Osteocyte (in vitro differentiated cells): ENCODE measurements at places on chromosomes 11 and 22. TPM values are rescaled to one million over a fixed set of nuclear protein-coding genes. Genes with fewer than 3 reads are reported as not detected.

DNA sequence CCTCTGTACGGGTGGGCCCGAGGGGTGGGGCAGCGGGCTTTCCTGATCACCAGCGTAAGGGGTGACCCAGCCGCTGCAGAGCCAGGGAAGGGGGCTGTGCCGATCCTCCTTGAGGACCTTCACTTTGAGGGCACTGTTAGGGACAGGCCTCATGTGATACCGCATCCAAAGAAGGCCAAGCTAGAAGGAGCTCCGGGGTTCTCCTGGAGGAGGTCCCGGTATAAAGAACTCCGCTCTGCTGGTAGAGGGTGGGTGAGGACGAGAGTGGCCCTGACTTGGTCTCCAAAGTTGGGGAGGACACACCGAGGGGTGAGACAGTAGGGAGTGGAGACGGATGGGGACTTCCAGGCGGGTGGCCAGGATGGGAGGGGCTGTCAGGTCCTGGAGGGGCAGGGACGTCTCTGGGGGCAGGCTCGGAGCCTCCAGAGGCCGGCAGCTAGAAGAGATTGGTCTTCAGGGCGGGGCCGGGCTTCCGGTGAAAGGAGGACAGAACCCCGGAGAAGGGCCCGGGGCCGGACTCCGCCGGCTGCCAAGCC lies 4.6 kb downstream of the PHOX2A start:
- no peak for DNase-seq

DNA sequence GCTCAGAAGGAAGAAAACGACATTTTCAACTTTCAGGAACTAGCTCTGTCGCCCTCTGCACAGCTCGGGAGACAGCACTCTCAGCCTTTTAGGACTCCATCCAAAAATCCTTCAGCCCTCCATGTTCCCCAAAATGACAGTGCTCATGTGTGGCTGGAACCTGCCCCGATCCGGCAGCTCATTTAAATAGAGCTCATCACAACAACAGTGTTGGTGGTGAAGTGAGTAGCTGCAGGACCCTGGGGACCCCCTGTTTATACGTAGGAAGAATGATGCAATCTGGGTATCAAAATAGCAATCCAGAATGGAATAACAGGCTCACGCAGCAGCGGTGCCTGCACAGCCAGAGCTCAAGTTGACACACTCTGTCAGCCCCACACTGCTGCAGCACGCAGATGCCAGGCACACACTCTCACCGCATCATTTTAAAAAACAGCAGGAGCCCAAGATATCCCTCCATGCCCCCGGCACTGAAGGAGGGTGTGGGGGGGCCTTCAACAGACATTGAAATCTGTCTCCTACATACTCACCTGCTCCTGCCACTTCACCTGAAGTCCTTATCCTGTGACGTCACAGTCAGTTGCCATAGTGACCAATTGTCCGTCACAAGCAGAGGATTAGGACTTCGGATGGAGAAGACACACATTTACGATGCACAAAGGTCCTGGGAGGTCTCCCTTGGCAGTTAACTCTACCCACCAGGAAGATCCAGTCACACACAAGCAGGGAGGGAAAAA lies 24.0 kb downstream of the TRIM66 start:
- no peak for DNase-seq

- DNase-seq, result no peak
Observed at GRCh38 chr11:126419801-126420697, 64.6 kb downstream of the ST3GAL4 start.

DNA sequence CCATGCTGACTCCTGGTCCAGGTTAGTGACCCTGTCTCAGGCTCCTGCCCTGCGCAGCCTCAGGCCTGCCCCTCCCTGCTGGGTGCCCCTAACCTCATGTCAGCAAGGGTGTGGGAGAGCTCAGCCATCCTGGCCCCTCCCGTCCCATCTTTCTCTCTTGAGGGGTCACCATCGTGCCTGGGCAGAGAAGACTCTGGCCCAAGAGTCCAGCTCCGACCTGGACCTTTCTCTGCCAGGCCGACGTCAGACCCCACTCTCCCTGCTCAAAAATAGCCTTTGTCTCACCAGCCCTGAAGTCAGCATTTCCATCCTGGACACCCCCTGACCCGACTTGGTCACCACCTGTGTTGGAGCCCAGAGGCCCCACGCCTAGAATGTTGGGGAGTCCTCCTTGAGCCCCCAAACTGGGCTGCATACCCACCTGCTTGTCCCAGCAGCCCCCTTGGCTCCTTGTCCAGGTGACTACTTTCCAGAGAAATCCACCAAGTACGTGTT lies 4.9 kb downstream of the SCGB1C1 start:
- DNase-seq, result peak; percentile 76

- DNase-seq, result no peak
Observed at GRCh38 chr11:66967670-66968425, 7.3 kb upstream of the C11orf86 start.

DNA sequence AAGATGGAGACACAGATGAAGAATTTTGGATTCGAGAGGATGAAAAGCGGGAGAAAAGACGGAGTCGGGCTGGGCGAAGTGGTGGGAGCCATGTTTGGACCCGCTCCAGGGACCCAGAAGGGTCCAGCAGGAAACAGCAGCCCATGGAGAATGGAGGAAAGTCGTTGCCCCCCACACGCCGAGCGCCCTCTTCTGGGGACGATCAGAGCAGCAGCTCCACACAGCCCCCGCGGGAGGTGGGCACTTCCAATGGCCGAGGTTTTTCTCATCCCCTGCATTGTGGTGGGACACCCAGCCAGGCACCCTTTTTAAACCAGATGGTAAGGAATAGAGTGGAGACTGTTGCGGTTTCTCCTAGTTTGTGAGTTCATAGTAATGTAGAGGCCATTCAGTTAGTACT lies 22.8 kb upstream of the SLC25A18 start:
- no peak for DNase-seq

GRCh38 chr22:27609451-27609888 lies 192.1 kb downstream of the MN1 start:
- DNase-seq, result no peak

DNA sequence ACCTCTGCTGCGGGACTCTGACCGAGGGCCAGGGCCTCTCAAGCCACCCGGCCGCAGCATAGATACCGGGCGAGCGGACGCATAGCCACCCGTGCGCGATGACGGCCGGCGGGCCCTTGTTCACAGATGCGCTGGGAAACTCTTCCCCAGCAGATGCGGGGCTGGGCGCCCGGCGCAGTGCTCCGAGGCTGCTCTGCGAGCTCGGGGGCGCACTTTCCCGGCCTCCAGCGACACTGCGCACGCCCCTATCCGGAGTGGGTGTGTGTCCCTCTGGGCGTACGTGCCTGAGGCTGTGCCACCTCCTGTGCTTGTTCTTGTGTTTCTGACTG lies 104.7 kb upstream of the E2F8 start:
- DNase-seq, result no peak

DNA sequence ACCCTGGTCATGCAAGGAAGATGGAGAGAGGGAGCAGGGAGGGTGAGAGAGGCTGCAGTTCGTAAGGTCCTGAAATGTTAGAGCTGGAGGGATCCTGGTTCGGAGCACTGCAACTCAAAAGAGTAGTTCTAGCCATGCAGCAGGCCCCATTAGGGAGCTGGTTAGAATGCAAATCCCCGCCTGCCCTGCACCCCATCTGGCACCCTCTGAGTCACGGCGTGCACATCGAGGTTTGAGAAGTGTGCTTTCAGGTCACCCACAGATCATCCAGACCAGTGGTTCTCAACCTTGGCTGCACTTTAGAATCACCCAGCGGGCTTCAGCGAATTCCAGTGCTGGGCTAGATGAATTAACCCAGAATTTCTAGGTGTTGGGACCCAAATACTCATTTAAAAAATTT lies 48.2 kb downstream of the ST3GAL4 start:
- no peak for DNase-seq

DNA sequence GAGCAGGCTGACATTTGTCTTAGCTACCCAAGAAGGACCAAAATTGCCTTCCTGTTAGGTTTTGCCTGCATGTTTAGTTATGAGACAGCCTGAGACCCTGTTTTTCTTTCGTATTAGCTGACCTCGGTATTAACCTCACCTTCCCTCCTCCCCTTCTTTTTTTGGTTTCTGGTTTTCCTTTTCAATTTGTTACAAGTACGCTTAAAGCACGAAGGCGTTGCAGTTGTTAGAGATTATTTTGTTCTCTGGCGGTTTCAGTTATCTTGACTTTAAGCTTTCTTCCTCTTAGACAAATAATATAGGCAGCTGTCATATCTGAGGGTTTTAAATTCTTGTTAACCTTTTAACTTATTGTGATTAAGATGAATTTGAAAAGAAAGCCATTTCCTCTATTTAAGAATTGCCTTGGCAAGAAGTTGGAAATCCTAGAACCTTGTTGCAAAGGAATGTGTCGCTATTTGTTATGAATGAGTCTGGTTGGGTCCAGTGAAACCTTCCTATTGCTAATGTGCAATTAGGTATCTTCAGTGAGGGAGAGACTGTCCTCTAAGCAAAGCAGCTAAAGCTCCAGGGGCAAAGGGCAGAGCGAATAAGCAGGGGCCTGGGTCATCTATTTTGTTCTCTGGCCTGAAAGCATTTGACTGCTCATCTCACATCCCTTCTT lies 45.7 kb downstream of the PACS1 start:
- peak; percentile 10 for DNase-seq

DNA sequence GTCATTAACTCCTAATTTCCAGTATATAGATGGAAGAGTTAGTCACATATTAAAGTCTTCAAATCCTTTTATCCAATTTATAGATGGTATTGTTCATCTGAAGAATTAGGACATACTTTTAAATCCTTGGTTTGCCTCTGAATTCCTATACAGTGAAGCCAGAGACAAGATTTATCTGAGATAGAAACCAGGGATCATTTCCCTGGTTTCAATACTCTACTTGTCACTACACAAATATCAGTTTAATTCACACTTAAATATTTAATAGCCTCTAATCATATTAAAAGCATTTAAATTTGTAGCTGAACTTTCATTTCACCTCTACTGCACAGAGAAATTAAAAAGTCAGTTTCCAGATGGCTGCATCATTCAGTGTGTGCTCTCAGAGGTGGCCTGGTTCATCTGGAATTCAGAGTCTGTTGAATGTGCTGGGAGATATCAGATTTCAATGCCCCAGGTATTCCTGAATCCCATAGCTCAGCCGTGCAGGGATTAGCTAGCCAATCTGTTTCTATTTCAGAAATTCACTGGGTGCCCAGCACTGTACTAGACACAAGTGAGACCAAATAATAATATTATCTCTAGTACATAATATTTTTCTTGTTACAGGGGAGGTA lies 344.3 kb downstream of the AASDHPPT start:
- DNase-seq, result no peak

DNA sequence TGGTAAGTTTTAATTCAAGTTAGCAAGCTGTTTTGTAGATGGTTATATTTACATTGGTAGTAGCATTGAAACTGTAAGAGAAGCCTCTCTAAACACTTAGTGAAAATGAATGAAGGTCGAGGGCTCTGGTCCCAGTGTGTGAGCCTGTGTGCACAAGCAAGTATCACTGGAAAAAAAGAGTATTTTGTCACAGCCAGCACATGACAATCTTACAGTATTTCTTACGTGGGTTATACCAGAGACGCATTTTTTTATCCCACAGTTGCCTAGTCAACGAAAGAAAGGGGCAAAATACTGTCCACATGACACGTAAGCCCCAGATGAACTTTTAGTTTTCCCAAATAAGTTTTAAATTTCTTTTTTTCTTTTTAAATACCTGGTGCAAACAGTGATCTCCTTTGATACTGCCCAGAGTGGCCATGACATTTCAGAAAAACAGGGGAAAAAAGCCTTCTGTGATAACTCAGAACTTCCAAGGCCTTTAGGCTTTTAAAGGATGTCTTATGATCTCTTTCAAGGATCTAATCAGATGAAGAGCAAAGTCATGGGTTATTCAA lies 23.5 kb downstream of the RAB38 start:
- no peak for DNase-seq

DNA sequence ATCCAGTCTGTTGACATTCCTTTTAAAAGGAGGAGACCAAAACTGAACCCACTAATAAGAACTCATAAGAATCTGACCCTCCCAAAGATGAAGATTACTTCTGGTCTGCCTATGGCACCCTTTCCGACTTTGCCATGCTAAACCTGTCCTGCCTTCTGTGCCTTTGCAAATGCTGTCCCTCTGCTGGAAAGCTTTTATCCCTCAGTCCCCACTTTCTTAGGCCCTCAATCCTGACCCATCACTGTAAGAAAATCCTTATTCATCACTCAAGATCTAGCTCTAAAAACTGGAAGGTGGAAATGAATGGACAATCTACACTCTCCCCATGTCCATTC lies 10.4 kb downstream of the MPZL3 start:
- DNase-seq, result no peak

- no peak for DNase-seq
Observed at GRCh38 chr22:23124611-23125511, 16.9 kb downstream of the RSPH14 start.

GRCh38 chr11:131875611-131876010 lies 505.2 kb downstream of the NTM start:
- DNase-seq, result no peak

- peak; percentile 79 for DNase-seq
Observed at GRCh38 chr11:116515664-116516184, 257.1 kb downstream of the BUD13 start.

DNA sequence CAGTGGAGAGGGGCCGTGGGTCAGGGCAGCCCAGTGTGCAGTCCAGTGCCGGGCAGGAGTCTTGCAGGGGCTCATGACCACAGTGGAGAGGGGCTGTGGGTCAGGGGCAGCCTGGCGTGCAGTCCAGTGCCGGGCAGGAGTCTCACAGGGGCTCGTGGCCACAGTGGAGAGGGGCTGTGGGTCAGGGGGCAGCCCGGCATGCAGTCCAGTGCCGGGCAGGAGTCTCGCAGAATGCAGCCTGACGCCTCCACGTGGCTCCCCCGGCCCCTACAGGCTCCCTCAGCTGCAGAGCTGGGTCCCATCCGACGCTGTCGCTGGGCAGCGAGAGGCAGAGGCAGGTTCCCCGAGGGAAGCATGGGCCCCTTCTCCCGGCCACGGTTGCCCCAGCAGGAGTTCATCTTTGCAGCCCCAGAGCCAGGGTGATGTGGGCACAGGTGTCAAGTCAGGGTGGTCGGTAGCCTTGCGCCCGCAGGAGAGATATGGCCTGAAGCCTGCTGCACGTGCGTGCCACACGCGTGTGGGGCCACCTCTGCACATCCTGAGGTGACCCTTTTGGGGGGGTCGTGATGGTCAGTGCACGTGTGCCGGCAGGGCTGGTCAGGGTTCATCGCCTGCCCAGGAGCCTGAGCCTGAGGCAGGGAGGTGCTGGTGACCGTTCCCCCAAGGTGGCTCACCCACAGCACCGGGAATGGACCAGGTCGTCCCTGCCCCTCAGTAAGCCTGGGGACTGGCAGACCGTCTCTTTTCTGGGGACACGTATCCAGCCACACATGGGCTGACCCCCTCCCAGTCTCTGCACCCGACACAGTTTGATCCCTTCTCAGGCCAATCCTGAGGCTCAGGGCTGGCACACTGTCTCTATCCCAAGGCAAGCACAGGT lies 2.9 kb downstream of the IFITM5 start:
- DNase-seq, result no peak

Gene KIF18A
- total RNA-seq, result 3.9 and 4.2 TPM in 2 replicates

Gene KRTAP5-10
- 0.30 and 0.31 TPM in 2 replicates for total RNA-seq

Gene PHETA2
- total RNA-seq, result not detected in 2 replicates

Gene TUG1
- total RNA-seq, result 92.9 and 93.2 TPM in 2 replicates

Gene C11orf97
- total RNA-seq, result not detected in 2 replicates

Gene MRGPRF
- total RNA-seq, result 7.0 and 8.4 TPM in 2 replicates

Gene TNNT3
- 2.6 and 4.4 TPM in 2 replicates for total RNA-seq

Gene OR51I1
- not detected in 2 replicates for total RNA-seq

Gene BAIAP2L2
- 0.39 and 0.48 TPM in 2 replicates for total RNA-seq
